ENCODE measurements at places on chromosomes 2 and 18.
A peak's percentile ranks its signal among the peaks of the same experiment; 100 is the strongest.

- no peak for DNase-seq
Measured at GRCh38 chr2:26854283-26854827, 6.4 kb downstream of the DPYSL5 start.

GRCh38 chr2:227325839-227326195 is 766 bp downstream of the MFF start:
- no peak for DNase-seq

- no peak for DNase-seq
Measured at GRCh38 chr2:135055182-135055786, 3.2 kb downstream of the RAB3GAP1 start.

DNA sequence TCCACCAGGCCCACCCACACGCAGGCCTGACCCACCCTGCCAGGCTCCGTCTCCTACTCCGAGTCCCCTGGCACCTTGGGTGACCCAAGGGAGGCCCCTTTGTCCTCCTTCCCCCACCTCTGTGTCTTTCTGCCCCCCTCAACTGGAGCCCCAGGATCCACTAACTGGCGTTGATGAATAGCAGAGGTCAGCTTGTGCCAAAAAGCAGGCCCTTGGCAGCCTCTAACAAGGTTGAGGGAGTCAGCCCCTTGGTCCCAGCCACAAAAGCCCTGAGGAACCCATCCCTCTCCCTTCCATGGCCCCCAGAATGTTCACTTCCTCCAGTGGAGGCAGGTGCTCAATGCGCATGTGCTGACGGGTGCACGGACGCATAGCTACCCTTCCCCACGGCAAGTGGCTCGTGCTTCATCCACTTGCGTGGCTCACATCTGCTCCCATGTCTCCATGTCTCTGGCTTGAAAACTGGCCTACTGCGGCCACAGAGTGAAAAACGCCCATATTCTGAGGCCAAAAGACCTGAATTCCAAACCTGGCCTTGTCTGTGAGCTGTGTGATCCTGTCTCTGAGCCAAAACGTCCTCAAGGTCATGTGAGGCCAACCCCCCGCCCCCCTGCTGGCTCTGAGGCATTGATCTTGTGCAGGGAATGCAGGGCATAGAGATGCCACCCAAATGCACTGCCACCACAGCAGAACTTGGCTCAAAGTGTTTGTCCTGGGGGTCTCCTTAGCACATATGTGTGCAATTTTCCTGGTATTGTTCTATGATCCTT is 19.0 kb upstream of the PTMA start:
- DNase-seq, result no peak

DNA sequence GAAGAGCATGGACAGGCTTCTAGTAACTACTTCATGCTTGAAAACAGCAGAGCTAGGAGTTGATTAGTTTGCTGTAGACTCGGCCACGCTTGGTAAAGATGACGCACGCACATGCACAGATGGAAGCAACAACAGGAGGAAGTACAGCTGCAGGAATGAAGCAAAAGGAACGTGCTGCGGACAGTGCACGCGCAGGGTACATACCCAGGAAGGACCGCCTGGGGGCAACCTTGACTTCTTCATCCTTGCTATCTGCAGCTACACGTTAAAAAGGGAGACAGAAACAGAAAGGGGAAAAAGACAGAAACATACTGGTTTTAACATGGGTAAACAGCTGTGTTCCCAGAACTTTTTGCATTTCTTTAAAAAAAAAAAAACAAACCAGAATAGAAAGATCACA is 17.7 kb downstream of the SLC66A2 start:
- peak; percentile 5 for DNase-seq

DNA sequence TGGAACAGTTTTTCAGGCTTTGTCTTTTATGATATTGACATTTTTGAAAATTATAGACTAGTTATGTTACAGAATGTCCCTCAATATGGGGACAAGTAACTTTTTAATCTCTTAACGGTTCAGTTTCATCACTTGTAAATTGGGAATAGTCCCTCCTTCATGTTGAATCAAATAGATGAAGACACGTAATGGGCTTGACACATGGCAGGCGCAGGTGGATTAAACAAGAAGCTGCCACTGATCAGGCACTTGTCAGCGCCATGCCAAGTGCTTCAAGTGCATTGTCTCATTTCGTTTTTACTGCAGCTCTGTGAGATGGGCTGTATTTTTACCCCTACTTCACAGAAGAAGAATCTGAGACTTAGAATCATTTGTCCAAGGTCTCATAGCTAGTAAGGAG is 9.5 kb upstream of the SMAD4 start:
- DNase-seq, result no peak

DNA sequence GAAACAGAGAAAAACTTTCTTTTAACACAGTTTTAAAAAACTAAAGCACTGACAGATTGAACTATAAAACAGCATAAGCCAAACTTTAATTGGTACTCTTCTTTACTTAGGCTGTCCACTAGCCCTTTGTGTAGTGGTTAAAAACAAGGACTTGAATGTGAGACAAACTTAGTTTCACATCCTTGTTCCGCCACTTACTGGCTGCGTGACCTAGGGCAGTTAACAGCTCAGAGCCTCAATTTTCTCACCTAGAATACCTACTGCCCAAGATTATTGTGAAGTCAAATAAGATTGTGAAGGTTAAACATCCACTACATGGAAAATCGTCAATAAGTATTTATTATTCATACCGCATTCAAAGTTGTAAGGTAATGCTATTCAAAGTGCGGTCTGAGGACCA is 2.0 kb downstream of the WDR35 start:
- no peak for DNase-seq

GRCh38 chr2:197286805-197287595 is 23.6 kb downstream of the ANKRD44 start:
- DNase-seq, result no peak

- DNase-seq, result no peak
Measured at GRCh38 chr2:7639476-7639875, 722.3 kb downstream of the RNF144A start.

DNA sequence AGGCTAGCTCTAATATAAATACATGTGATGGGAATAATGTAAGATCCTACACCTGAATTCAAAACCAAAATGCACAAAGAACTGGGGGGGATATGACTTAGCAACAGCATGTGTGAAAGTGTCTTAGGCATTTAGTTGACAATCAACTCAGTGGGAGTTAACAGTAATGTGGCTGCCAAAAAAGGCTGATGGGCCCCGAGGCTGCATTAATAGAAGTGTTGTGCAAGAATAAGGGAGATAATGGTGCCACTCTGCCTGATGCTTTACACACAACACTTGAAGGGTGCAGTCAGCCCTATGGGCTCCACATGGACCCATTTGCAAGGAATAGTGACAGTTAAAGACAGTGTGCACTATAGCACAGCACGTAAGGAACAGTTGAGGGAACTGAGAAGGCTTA is 649.4 kb upstream of the ZEB2 start:
- DNase-seq, result no peak

DNA sequence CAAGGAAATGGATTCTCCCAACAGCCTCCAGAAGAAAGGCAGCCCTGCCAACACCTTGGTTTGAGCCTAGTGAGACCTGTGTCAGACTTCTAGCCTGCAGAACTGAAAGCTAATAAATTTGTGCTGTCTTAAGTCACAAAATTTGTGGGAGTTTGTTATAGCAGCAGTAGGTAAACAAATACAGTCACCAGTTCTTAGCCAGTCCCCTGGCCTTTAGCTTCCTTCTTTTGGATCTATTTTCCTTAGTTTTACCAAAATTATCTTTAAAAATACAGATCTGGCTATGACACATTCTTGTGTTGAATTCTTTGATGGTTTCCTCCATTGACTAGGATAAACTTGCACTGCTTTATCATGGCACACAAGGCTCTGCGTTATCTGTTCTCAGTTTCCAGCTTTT is 697.9 kb upstream of the FANCL start:
- no peak for DNase-seq

- DNase-seq, result peak; percentile 9
Measured at GRCh38 chr18:63848159-63848558, 39.3 kb upstream of the SERPINB2 start.

DNA sequence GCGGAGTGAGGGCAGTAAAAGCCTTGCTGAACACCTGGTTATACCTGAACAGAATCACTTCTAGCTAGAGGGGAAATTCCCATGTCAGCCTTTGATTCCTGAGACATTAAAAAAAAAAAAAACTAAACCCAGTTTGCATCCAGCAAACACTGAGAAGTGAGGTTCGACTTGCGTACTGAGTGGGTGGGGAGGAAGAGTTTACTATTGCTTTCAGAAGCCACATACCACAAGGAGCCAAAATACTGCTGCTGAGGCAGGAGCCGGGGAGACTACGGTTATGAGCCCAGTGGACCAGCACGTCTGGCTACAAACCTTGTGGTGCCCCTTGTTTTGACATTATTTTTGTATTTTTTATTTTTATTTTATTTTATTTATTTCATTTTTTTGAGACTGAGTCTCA is 2.7 kb downstream of the COLEC11 start:
- no peak for DNase-seq

DNA sequence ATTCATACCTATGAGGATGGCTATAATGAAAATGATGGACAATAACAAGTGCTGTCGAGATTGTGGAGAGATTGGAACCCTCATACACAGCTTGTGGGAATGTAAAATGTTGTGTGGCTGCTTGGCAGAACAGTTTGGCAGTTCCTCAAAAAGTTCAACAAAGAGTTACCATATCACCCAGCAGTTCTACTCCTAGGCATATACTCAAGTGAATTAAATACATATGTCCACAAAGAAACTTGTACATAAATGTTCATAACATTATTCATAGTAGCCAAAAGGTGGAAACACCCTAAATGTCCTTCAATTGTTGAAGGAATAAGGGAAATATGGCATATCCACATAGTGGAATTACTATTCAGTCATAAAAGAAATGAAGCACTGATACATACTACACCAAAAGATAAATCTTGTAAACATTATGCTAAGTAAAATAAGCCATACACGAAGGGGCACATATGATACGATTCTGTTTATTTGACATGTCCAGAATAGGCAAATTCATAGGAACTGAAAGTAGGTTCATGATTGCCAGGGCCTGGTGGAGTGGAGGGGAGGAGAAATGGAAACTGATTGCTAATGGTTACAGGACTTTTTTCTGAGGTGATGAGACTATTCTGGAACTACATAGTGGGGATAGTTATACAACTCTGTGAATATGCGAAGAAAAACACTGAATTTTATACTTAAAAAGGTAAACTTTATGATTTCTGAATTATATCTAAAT is 92.1 kb downstream of the ADAM23 start:
- no peak for DNase-seq

DNA sequence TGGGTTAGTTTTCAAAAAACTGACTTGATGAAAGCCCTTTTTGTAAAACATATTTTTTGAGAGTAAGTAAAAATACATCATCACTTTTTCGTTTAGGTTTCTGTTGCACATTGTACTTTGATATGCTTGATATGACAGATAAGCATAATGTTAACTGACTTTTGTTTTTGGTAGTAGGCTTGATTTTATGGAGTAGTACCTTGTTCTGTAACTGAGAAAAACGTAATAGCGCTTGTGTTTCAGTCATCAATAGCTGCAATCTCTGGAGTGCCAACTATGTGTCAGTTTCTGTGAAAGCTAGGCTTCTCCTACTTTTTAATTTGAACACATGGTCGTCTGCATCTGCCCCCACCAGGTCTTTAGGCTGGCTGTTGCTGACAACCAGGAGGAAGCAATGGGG is 1.3 kb downstream of the LCLAT1 start:
- no peak for DNase-seq

DNA sequence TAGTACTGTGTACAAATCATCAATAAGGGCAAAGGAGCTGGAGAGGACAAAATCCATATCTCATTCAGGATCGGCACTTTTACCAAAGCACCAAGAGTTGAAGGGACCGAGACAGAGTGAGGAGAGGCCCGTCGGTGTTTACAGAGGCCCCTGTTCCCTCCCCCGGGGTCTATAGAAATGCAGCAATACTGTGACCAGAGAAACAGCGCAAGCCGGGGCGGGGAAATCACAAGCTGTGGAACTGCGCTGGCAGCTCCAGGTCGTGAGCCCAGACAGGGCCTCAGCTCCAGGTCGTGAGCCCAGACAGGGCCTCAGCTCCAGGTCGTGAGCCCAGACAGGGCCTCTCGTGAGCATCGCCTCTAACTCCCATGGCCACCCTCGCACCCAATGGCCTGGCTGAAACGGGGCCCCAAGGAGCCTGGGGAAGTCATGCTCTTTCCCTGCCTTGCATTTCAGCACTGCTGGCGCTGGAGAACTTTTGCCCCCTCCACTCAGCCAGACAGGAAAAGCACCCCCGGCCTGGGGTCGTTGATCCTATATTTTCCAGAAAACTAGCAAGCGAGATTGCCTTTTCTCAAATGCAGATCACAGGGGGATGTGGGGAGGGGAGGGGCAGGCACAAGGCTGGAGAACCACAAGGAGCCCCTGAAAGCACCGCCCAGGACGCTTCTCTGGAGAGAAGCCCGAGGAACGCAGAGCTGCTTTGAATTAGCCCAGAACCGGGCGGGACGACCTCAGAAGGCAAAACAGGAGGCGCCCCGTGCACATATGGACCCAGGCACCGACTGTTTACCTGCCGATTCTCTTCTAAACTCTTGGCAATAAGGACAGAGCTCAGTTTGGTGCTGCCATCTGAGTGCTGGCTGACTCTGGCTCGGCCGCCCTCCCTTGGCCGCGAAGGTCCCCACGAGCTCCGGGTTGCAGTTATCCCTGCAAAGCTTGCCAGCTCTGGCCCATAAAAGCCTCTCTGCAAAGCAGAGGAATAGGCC is 223.7 kb downstream of the ACKR3 start:
- no peak for DNase-seq

- no peak for DNase-seq
Measured at GRCh38 chr2:6184532-6185292, 492.5 kb downstream of the SOX11 start.

DNA sequence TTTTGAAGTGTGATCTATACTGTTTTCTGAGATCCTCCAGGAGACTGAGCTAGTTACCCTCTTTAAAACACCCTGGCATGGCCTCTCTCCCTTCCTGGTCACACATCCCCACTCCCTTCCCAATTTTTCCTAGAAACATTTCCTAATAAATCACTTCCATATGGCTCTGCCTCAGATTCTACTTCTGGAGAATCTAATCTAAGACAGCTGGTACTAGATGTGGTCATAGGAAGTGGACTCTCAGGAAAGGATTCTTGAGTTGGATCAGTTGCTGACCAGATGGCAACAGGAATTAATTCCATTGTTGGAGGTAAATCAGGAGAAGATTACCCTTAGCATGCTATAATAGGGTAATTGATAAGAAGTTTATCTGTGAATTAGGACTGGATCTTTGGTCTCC is 310.5 kb downstream of the SATB2 start:
- DNase-seq, result no peak

DNA sequence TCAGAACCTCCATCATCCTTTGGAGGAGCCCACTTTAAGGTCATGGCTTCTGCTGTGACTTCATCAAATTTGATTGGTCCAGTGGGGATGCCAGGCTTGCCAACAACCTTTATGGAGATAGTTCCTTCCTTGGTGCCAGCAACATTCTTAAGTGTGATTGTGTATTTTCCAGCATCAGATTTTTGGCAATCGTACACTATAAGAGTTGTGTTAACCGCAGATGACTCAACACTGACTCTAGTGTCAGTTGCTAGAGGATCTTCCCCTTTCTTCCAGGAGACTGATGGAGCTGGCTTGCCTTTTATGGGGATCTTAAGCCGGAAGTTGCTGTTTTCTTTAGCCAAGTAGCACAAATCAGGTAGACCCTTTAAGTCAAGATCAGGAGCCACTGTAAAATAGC is 98.7 kb downstream of the PLEKHA3 start:
- no peak for DNase-seq
